Activated CD4-positive, CD25-positive, alpha-beta regulatory T cell treated with anti-CD3 and anti-CD28 coated beads, Interleukin-2, amount 50 U/mL, for 24 hours (primary cell): ENCODE measurements at places on chromosomes 3 and 15.

- no peak for ATAC-seq
These were observed 4.0 kb downstream of the HDAC11 start for GRCh38 chr3:13483988-13484695.

GRCh38 chr3:3605226-3605625 is 194.0 kb upstream of the LRRN1 start:
- ATAC-seq, result no peak

DNA sequence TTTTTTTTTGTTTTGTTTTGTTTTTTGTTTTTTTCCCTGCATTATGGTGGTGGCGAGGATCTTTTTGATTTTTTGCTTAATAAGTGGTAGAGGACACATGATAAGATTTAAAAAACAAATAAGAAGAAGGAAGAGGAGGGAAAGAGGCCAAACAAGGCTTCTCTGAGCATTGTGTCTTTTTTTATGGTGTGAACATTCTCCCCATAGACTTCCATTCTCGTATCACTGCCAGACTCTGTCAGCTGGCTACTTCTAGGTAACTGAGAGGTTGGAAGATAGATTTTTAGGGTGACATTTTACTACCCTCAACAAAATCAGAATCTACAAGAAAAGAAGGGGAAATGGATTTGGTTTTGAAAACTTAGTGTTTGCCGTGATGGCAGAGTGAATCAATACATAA is 3.8 kb downstream of the NLGN1 start:
- ATAC-seq, result no peak

GRCh38 chr3:65636326-65636725 is 402.4 kb downstream of the MAGI1 start:
- no peak for ATAC-seq

DNA sequence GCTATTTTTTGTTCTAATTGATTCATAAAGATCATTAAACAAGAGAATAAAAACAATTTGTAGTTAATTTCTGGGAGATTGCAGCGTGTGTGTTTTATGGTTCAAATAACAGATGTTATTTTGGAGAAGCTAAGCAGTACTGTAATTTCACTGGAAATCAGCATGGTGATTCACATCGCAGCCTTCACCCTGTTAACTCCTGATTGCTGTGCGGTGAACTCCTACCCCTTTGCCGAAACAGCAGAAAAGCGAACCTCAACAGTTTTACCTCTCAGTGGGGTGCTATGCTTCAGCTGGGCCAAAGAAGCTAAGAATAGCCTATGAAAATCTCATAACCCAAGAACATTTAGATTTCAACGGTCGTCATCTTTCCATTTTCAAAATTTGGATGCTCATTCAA is 441.5 kb upstream of the RARB start:
- ATAC-seq, result no peak
